ENCODE measurements at places on chromosomes 16 and 17.

- no peak for DNase-seq
These were observed 1.6 kb downstream of the FLOT2 start for GRCh38 chr17:28895794-28896447.

DNA sequence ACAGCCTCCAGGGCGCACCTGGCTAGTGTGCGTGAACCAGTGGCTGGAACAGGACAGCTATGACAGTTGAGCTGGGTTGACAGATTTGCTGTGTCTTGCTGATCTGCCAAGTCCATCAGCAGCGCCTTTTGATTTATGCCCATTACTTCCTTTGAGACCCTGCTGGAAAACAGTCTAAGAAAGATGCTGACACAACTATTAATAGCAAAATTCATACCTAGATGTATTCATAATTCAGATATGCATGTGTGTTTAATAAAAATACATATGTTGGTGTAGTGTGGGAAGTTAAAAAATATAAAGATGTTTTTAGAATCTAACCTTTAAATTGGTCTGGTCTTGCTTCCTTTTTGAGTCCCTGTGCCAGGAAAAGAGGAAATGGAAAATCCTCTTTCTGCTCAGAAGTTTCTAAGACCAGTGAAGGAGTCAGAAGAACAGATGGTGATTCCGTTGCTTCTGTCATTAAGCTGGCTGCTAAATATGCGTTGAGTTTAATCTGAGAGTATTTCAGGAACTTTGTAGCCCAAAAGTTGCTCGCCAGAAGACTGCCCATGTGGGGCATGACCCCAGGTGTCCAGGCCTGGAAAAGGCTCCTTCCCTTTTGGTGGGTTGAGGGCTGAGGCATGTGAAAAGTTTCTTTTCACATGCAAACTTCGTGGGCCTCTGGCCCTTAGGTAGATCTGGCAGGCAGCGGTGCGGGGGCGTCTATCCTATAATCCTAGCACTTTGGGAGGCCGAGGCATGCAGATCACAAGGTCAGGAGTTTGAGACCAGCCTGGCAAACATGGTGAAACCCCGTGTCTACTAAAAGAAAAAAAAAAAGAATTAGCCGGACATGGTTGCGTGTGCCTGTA is 40.0 kb upstream of the ENDOV start:
- no peak for DNase-seq

- DNase-seq = no peak
These were observed 120.2 kb upstream of the SALL1 start for GRCh38 chr16:51271156-51271701.

GRCh38 chr17:64124609-64125008 is 5.3 kb downstream of the ERN1 start:
- DNase-seq = no peak

DNA sequence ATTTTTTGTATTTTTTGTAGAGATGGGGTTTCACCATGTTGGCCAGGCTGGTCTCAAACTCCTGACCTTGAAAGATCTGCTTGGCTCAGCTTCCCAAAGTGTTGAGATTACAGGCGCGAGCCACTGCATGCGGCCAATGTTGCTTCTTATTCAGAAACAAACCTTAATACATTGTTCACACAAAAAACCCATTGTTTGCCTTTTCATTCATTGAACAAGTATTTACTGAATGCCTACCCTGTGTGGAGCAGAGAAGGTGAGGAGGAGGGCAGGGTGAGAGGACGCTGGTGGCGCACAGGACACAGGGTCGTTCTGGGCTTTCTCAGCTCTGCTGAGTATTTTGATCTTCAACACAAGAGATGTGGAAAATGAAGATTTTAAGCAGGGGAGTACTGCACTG is 8.0 kb upstream of the KRT23 start:
- DNase-seq = no peak

DNA sequence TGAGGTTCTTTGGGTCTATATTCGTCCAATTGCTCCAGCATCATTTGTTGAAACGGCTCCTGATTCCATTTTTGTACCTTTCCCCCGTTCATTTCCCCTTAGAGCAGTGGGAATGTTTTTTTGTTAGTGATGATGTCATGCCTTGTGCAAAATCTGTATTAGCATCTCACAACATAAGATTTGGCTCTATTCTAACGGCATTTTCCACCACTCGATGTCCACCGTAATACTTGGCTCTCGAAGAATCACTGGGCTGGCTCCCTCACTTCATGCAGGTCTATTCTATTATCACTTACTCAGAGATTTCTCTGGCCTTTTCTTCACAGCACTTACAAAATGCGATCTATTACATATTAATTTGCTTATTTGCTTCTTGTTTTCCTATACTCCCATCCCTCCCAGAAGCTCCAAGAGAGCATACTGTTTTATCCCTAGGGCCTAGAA is 571 bp upstream of the NME1 start:
- DNase-seq = peak; percentile 52

DNA sequence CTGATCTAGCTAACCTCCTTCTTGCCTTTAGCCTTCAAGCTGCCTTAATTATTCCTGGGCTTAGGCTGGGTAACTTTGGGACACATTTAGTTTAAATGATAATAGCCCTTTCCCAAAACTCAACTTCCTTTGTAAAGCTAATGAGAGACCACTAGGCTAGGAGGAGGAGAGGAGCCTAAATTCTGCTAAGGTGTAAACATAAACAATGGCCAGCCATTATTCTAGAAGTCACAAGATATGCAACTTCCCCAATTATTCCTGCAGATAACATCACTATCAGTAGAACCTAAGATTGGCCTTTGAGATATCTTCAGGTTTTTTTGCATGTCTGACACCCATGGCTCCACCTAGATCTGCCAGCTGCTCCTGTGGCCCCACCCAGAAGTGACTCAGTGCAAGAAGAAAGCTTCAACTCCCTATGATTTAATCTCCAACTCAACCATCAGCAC is 131.2 kb upstream of the FAM20A start:
- DNase-seq = no peak

- no peak for DNase-seq
These were observed 46.6 kb upstream of the GRIN2A start for GRCh38 chr16:10228779-10229178.

DNA sequence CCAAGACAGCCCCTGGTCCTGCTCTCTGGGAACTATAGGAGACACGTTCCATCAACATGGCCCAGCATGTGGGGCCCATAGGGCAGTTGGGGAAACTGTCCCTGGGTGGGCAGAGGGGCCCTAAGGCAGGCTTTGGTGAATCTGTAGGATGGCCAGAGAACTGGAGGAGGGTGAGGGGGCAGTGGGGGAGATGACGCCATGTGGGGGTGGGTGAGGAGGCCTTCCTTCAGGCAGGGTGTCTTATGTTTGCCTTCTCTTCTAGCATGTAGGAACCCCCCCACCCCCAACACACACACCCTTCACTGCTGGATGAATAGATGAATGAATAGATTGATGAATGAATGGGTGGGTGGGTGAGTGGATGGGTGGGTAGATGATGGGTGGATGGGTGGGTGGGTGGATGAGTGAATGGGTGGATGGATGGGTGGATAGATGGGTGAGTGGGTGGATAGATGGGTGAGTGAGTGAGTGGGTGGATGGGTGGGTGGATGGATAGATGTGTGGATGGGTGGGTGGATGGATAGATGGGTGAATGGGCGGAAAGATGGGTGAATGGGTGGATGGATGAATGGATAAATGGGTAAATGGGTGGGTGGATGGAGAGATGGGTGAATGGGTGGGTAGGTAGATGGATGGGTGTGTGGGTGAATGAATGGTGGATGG is 2.5 kb upstream of the CBFA2T3 start:
- DNase-seq = no peak

DNA sequence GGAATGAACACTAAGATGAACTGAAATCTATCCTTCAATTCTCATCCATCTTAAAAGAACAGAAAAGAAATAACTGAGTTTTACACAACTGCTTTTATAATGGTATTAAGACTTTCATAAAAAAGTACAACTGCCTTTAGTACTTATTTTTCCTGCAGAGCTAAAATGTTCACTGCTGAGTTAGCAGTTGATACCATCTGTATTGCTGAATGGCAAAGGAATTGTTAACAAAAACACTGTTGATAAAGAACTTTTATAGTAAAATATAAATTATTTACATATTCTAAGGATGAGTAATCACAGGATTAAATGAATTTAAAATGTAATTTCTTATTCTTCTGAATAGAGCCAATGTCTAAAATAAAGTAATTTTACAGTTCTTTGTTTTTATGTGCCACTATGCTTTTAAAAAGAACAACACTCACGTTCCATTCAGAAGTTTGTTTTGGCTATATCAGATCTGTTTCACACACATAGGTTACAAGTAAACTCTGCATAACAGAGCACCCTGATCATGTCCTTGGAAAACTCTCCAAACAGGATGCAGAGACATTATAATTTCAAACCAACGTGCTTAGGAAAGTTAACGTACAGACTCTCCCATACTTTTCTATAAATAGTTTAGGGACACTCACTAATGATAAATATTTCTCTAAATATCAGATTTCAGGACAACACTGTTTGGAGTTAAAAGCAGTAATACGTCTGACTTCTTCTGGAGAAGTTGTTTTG is 151.1 kb downstream of the ITFG1 start:
- DNase-seq = no peak

- DNase-seq = peak; percentile 71
These were observed 75.2 kb upstream of the KSR1 start for GRCh38 chr17:27381007-27381501.

- no peak for DNase-seq
These were observed 21.5 kb downstream of the SRP68 start for GRCh38 chr17:76050538-76051467.

- DNase-seq = no peak
These were observed 2.5 kb downstream of the VAMP2 start for GRCh38 chr17:8160224-8160577.

- DNase-seq = no peak
These were observed 13.1 kb downstream of the CCR7 start for GRCh38 chr17:40551879-40552768.

DNA sequence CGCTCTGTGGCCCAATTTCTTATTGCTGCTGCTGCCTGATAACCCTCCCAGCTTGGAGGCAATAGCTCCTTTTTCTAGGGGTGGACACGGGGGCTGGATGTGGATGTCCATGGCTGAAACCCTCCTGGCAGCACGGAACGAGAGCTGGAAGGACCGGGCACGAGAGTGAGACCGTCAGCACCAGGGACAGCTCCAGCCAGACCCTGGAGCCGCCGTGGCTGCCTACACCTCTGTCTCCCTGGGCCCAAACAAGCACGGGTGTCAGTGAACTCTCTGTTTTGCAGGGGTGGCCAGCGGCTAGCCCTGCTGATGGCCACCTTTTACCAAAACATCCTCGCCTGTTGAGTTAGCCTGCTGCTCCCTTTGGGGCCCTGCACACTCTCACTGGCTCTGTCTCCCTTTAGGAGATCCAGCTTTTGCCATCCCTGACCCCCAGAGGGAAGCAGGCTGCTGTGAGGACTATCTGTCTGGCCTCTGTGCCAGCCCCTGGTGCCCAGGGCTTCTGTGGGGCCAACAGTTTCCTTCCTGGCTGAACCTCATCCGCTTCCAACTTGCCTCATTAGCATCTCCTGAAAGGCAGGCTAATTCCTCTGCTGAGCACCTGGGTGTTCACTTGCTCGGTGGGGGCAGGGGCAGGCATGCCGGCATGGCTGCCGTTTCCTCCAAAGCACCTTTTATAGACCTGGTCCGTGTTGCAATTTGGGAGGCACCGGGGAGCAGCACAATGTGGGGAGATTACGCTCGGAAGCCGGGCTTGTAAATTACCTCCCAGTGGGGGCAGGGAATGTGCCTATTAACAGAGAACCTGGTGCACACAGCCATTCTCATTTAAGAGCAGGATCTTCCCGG is 118.1 kb downstream of the ENGASE start:
- DNase-seq = no peak

DNA sequence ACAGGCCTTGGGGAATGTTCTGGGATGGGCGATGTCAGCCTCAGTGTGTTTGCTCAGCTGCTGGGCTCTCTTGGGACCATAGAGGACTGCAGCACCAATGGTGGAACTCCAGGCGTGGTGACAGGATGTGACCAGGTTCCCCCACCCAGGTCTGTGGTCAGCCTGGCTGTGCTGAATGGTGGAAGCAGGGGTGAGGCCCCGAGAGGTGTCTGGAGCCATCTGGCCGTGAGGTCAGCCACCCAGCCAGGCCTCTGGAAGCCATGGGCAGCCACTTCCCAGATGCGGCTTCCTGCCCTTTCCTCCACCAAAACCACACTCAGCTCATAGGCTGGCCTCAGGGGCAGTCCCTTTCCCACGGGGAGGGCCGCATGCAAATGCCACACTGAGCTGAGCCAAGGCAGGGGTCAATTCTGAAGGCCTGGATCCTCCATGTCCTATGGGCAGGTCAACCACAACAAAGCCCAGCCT is 7.8 kb upstream of the MAPK7 start:
- no peak for DNase-seq

GRCh38 chr16:10039220-10040096 is 142.8 kb downstream of the GRIN2A start:
- peak; percentile 31 for DNase-seq

GRCh38 chr17:8125947-8126490 is 2.1 kb upstream of the HES7 start:
- no peak for DNase-seq

- no peak for DNase-seq
These were observed 15.5 kb downstream of the SPNS2 start for GRCh38 chr17:4514206-4514605.

GRCh38 chr16:23406546-23407240 is 46.3 kb downstream of the COG7 start:
- DNase-seq = no peak

DNA sequence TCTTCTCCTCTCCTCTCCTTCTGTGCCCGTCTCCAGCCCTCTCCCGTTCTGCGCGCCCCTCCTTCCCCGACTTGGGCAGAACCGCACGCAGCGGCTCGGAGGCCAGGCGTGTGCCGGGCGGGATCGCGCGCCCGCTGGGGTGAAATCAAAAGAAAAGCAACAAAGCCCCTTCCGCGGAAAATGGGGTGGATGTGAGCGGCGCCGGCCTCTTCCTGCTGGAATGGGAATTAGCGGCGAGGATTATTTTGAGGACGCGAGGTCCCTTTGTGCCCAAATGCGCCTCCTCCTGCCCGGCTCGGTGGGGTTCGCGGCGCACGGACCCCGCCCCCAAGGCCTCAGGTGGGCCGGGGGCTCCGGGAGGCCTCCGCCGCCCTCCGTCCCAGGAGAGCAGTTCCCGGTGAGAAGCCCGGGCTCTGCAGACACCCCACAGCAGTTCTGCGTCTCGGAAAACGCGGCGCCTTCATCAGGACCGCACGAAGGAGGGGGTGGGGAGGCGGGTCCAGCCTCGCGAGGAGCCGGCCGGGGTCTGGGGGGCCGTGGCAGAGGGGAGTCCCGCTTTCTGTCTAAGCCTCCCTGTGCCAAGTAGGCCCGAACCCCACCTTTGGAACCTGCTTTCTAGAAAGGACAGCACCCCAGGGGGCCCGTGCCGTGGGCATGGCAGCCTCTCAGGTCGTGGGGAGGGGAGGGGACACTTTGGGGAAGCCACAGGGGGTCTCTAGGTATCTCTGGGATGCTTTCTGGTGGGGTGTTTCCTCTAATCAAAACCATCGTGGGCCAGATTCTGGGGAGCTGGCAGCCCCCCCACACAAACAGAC is 91.0 kb upstream of the CBX4 start:
- DNase-seq = no peak

- no peak for DNase-seq
These were observed 1.3 kb downstream of the C17orf99 start for GRCh38 chr17:78147315-78147998.

- no peak for DNase-seq
These were observed 7.8 kb downstream of the ODAD4 start for GRCh38 chr17:41937970-41938954.

Data from NCI-H748 treated with DMSO at 0.1 percent for 48 hours (cell line).